ENCODE measurements at places on chromosomes 11 and 22.

GRCh38 chr11:927871-928270 lies 2.2 kb downstream of the AP2A2 start:
- DNase-seq = no peak

GRCh38 chr11:105767931-105768330 lies 158.1 kb downstream of the GRIA4 start:
- DNase-seq = no peak

DNA sequence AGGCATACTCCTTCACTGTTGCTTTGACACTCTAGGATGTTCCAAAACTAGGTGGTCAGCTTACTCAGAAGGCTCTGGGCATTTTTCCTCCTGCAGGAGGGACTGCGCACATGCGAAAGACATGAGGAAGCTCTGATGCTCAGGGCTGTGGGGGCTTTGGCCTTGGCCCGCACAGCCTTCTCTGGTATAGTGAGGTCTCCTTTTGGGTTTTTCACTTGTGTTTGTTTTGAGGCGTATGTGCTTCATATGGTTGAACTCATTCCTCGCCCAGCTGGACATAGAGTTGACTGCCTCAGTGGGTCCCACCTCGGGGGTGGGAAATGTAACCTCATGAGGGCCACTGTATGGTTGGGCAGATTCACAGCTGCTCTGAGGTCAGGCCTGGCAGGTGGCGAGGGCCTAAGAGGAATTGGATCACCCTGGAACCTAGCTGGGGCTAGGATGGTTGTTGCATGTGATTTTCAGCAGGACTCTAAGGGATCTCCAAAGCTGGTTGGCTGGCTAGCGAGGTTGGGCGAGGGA lies 63.7 kb downstream of the PTPRJ start:
- no peak for DNase-seq

DNA sequence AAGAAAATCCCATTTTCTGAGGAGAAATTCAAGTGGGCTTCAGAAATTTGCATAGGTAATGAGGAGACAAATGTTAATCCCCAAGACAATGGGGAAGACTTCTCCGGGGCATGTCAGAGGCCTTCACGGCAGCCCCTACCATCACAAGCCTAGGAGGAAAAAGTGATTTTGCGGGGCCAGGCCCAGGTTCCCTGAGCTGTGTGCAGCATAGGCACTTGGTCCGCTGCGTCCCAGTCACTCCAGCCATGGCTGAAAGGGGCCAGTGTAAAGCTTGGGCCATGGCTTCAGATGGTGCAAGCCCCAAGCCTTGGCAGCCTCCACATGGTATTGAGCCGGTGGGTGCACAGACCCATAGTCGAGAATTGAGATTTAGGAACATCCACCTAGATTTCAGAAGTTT lies 570.7 kb downstream of the KCNA4 start:
- no peak for DNase-seq

DNA sequence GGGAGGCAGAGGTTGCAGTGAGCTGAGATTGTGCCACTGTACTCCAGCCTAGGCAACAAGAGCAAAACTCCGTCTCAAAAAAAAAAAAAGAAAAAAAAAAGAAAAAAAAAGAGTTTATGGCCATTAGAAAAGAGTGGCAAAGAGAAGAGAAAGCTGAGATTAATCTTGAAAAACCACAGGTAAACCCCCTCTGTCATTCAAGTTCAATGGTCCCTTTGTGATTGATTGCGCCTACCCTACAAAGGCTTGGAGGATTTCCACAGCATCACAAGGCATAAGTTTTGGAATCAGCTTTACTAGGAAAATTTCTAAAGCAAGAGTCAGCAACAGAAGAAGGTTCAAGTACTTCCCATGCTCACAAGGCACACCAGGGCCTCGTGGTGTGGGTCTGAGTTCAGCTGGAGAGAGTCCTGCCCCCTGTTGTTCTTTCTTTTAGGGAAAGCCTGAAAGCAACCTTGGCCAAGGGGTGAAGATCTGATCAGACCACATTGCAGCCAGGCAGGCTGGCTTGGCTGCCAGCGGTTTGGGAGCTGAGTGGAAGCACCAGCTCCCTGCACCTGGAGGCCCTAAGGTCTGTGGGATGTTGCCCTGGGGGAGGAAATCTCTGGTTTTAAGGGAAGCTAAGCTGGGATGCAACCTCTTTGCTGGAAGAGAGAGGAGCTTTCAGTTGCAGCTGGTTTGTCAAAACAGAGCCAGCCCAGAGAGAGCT lies 41.8 kb downstream of the SLN start:
- DNase-seq = no peak

GRCh38 chr11:57482782-57483561 lies 22.6 kb downstream of the RTN4RL2 start:
- no peak for DNase-seq

DNA sequence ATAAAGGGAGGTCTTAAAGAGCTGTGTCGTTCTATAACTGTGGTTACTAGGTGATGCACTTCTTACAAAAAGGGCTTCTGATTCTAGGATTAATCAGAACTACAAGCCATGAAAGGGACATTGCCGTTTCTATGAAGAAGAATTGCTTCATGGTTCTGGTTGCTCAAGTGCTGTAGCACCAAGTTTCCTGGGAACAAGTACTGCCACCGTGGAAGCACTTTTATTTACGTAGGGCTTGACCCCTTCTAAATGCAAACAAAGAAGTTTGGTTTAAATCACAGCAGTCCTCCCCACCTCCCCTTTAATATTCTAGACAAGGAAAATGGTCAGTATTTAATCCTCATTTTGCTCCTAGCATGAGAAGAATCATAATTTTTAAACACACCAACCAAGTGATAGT lies 9.8 kb downstream of the YAP1 start:
- no peak for DNase-seq

- no peak for DNase-seq
These were observed 58.2 kb downstream of the OR10A6 start for GRCh38 chr11:7872890-7873289.

GRCh38 chr11:66324664-66325063 lies 7.8 kb upstream of the CD248 start:
- no peak for DNase-seq

- no peak for DNase-seq
These were observed 125.1 kb upstream of the ZBED5 start for GRCh38 chr11:10982704-10983510.

- DNase-seq = no peak
These were observed 43.3 kb downstream of the WT1 start for GRCh38 chr11:32391956-32392553.
